Sigmoid colon (tissue), 7 donors: ENCODE measurements at places on chromosomes 7 and 10. TPM values are rescaled to one million over a fixed set of nuclear protein-coding genes. Genes with fewer than 3 reads are reported as not detected.

Gene TET1
- total RNA-seq: 7.1 TPM

Gene C10orf105
- total RNA-seq: not detected

Gene EGFR
- 42.8 TPM for total RNA-seq

Gene ELAPOR2
- 15.3 TPM for total RNA-seq

Gene LIPM
- total RNA-seq: not detected

Gene CDK5
- total RNA-seq: 8.2 TPM

Gene NANOS1
- total RNA-seq: 2.6 TPM

Gene IFIT1B
- total RNA-seq: not detected
